ENCODE measurements at places on chromosomes 2 and 18. TPM values are rescaled to one million over a fixed set of nuclear protein-coding genes. Genes with fewer than 3 reads are reported as not detected.

The SPAST gene
- total RNA-seq = 19.5 TPM

The PELI1 gene
- 33.8 TPM for total RNA-seq

The IGFBP5 gene
- not detected for total RNA-seq

GRCh38 chr2:154470376-154470775 is 228.1 kb upstream of the KCNJ3 start:
- H3K27me3 ChIP-seq = no peaks in the 10 kb centered on the region

DNA sequence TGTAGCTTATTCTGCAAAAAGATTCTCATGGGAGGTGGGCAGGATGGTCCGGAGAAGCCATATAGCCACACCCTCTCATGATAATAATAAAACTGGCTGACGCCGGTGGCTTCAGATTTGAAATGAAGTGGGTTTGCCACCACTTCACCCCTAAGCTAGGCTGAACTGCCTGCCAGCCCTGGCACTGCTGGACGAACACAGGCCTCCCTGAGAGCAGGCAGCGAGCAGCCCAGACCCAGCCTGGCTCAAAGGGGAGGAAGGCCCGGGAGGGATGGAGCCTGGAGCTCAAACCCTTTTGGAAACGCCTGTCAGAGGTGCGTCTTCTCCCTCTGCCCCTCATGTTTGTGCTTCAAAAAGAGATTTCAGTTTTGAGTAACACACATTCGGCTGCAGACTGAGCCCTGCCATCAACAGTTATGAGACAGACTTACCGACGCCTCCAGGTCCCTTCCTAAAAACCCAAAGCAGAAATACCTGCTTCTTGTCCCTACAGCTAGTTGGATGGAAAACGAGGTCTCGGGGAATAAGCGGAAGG is 71.1 kb upstream of the HPCAL1 start:
- peaks cover 7% of the 10 kb centered on the region for H3K4me1 ChIP-seq
- no peak for DNase-seq
- peaks cover 6% of the 10 kb centered on the region for H3K27me3 ChIP-seq
- no peak overlapping the region for H3K27ac ChIP-seq
- no peak overlapping the region for H3K4me3 ChIP-seq

- H3K36me3 ChIP-seq = no peaks in the 10 kb centered on the region
- H3K27me3 ChIP-seq = no peaks in the 10 kb centered on the region
- H3K4me1 ChIP-seq = no peaks in the 10 kb centered on the region
- no peak overlapping the region for H3K4me3 ChIP-seq
- H3K27ac ChIP-seq = no peak overlapping the region
- DNase-seq = no peak
These were observed 19.5 kb upstream of the REG3A start for GRCh38 chr2:79179036-79179435.

GRCh38 chr18:78330766-78331165 is 648.9 kb upstream of the SALL3 start:
- no peaks in the 10 kb centered on the region for H3K4me1 ChIP-seq
- no peak overlapping the region for H3K4me3 ChIP-seq
- no peak overlapping the region for H3K27ac ChIP-seq
- no peak for DNase-seq
- no peaks in the 10 kb centered on the region for H3K27me3 ChIP-seq

DNA sequence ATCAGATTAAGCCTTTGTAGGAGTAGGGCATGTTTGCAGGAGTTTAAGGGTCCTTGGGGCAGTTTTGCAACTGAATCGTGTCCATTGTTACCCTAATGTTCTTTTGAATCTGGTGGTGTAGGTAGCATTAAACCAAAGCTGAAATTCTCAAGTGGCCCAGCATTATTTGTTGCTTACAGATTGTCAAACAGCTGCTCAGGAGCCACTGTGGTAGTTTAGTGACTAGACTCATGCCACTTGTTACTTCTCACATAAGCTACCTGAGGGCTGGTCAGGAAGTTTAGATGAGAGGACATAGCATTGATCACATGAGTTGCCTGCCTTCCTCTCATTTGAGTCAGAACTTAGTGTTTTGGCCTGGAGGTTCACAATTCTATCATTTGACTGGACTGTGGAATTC is 157.6 kb downstream of the HAUS1 start:
- peaks cover 50% of the 10 kb centered on the region for H3K4me1 ChIP-seq
- peaks cover 47% of the 10 kb centered on the region for H3K36me3 ChIP-seq
- no peak overlapping the region for H3K27ac ChIP-seq
- DNase-seq = no peak
- no peaks in the 10 kb centered on the region for H3K27me3 ChIP-seq

GRCh38 chr18:32280188-32280783 is 90.4 kb downstream of the MEP1B start:
- H3K27ac ChIP-seq = no peak overlapping the region
- H3K27me3 ChIP-seq = peaks cover 7% of the 10 kb centered on the region
- no peaks in the 10 kb centered on the region for H3K36me3 ChIP-seq
- no peak overlapping the region for H3K4me3 ChIP-seq
- no peaks in the 10 kb centered on the region for H3K4me1 ChIP-seq

DNA sequence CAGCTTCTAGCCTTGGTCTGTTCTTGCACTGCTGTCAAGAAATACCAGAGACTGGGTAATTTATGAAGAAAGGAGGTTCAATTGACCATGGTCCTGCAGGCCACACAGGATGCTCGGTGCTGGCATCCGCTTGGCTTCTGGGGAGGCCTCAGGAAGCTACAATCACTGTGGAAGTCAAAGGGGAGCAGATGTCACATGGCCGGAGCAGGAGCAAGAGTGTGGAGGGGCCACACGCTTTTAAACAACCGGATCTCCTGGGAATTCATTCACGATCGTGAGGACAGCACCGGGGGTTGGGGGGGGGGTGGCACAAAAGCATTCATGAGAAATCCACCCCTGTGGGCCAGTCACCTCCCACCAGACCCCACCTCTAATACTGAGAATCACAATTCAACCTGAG is 850.4 kb upstream of the SALL3 start:
- DNase-seq = no peak
- no peak overlapping the region for H3K4me3 ChIP-seq
- no peaks in the 10 kb centered on the region for H3K36me3 ChIP-seq
- H3K27me3 ChIP-seq = no peaks in the 10 kb centered on the region
- H3K27ac ChIP-seq = no peak overlapping the region
- no peaks in the 10 kb centered on the region for H3K4me1 ChIP-seq
